ENCODE measurements at places on chromosomes 13 and 19.

DNA sequence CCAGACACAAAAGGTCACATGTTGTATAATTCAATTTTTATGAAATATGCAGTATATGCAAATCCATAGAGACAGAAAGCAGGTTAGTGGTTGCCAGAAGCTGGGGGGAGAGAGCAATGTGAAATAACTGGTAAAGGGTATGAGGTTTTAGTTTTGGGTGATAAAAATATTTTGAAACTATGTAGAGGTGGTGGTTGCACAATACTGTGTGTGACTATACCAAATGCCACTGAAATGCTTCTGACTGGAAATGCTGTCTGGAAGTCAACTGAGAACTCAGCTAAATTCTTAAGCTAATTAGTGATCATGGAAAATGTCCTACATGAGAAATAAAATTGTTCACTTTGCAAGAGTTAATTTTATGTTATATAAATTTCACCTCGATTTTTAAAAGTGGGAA, 65.3 kb upstream of the RXFP2 start:
- no peaks in the 10 kb centered on the region for H3K4me1 ChIP-seq
- H3K27me3 ChIP-seq: no peaks in the 10 kb centered on the region
- no peak overlapping the region for H3K4me3 ChIP-seq
- no peak overlapping the region for H3K27ac ChIP-seq
- DNase-seq: no peak
- H3K36me3 ChIP-seq: no peaks in the 10 kb centered on the region

- H3K4me1 ChIP-seq: peaks cover 29% of the 10 kb centered on the region
- no peak overlapping the region for H3K27ac ChIP-seq
- H3K27me3 ChIP-seq: no peaks in the 10 kb centered on the region
- H3K4me3 ChIP-seq: no peak overlapping the region
- peaks cover 7% of the 10 kb centered on the region for H3K36me3 ChIP-seq
- DNase-seq: no peak
Measured at GRCh38 chr13:49502954-49503353, 7.2 kb downstream of the PHF11 start.

DNA sequence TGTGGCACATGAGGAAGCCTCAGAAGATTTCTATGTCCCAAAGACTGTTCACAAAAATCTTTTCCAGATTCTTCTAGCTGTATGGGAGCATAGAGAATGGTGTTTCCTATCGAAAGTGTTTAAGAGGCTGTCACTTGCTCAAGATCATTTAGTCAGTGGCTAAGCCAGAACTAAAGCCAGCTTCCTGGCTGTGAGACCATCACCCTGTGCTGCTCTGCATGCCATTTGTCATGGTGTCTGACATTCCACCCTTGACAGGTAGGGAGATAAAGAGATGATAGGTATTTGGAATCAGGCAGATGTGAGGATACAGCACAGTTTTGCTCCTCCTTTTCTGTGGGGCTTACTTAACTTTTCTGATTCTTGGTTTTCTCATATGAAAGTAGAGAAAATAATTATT, 177.3 kb downstream of the DNAJC15 start:
- no peak overlapping the region for H3K27ac ChIP-seq
- no peak overlapping the region for H3K4me3 ChIP-seq

GRCh38 chr19:18020212-18021085, 12.5 kb downstream of the ARRDC2 start:
- H3K4me3 ChIP-seq: no peak overlapping the region
- H3K4me1 ChIP-seq: peaks cover 68% of the 10 kb centered on the region
- peak overlapping the region; percentile 66 for H3K27ac ChIP-seq
- H3K36me3 ChIP-seq: peaks cover 1% of the 10 kb centered on the region

DNA sequence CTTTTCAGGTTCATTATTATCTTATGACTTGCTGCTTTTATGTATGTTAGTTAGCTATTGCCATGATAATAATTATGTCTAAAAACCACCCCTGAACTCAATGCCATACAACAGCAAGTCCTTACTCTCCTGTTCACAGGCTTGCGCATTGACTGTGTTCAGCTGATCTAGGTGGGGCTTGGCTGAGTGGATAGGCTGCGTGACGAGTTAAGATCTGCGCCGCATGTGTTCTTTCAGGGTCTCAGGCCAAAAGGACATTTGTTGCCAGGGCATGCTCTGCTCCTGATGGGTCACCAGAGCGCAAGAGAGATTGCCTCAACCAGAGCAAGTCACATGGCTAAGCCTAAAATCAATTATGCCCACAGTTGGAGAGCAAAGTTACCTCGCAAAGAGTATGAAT, 859 bp downstream of the ZNF568 start:
- peaks cover 12% of the 10 kb centered on the region for H3K36me3 ChIP-seq
- peaks cover 14% of the 10 kb centered on the region for H3K4me1 ChIP-seq
- no peak for DNase-seq
- peak overlapping the region; percentile 60 for H3K4me3 ChIP-seq

DNA sequence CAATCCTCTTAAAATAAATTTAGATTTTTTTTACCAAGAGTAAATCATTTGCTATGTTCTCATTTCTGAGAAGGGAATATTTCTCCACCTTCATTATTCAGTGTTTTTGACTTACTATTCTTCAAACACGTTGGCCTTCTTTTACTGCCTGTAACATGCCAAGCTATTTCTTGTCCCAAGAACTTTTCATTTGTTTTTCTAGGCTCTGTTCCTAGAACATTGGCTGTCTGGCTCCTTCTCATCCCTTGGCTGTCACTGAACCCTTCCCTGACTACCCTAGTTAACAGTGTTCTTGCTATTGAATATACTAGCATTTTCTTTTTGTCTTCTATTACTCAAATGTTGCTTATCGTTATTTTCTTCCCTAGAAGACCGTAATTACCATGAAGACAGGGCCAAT, 248.1 kb downstream of the ITGBL1 start:
- no peaks in the 10 kb centered on the region for H3K4me1 ChIP-seq
- H3K27me3 ChIP-seq: no peaks in the 10 kb centered on the region
- H3K36me3 ChIP-seq: no peaks in the 10 kb centered on the region

DNA sequence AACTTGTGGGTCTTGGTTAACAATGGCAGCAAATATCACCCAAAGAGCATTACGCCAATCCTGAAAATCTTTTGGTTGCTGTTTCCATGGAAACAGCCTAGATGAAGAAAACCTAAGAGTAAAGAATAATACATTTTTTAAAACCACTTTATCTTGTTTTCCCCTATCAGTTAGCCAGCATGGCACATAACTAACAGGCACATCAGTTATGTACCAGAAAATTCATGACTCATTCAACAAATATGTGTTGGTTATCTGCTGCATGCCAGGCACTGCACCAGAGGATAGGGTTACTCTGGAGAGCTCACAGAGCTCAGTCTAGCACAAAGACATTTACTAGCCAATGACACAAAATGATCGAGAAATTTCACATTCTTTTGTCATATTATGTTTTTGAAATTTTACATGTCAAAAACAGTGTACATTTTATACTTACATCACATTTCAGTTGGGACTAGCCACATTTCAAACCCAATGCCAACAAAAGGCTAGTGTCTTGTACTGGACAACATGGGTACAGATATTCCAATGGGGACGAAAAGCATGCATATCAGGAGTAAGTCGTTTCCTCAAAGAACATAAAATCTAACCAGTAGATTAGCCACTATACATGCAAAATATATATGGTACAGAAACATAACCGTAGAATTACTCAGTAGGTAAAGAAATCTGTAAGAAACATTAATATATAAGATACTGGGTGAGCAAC, 20.3 kb downstream of the LNX2 start:
- no peak for DNase-seq
- no peak overlapping the region for H3K27ac ChIP-seq
- H3K4me3 ChIP-seq: no peak overlapping the region
- no peaks in the 10 kb centered on the region for H3K27me3 ChIP-seq
- peaks cover 23% of the 10 kb centered on the region for H3K4me1 ChIP-seq
- H3K36me3 ChIP-seq: no peaks in the 10 kb centered on the region

DNA sequence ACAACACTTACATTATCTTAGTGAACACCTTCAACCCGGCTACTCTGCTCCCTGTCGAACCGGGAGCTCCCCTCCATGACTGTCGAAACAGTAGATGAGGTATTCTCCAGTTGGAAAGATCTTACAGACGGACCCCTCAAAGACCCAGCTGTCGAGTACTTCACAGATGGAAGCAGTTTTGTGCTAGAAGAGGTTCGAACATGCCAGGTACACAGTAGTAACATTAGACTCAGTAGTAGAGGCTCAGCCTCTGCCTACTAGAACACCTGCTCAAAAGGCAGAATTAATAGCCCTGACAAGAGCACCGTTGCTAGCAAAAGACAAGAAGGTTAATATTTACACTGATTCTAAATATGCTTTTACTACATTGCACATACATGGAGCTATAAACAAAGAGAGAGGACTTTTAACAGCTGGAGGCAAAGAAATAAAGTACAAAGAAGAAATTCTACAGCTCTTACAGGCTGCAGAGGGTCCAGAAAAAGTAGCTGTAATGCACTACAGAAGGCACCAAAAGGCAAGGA, 13.6 kb upstream of the SLC15A1 start:
- no peak overlapping the region for H3K4me3 ChIP-seq
- DNase-seq: no peak
- no peak overlapping the region for H3K27ac ChIP-seq
- H3K36me3 ChIP-seq: no peaks in the 10 kb centered on the region
- H3K4me1 ChIP-seq: no peaks in the 10 kb centered on the region
- H3K27me3 ChIP-seq: no peaks in the 10 kb centered on the region

- no peaks in the 10 kb centered on the region for H3K27me3 ChIP-seq
- H3K36me3 ChIP-seq: no peaks in the 10 kb centered on the region
- H3K27ac ChIP-seq: no peak overlapping the region
- peaks cover 46% of the 10 kb centered on the region for H3K4me1 ChIP-seq
Measured at GRCh38 chr13:31904941-31905824, 126.4 kb upstream of the FRY start.

DNA sequence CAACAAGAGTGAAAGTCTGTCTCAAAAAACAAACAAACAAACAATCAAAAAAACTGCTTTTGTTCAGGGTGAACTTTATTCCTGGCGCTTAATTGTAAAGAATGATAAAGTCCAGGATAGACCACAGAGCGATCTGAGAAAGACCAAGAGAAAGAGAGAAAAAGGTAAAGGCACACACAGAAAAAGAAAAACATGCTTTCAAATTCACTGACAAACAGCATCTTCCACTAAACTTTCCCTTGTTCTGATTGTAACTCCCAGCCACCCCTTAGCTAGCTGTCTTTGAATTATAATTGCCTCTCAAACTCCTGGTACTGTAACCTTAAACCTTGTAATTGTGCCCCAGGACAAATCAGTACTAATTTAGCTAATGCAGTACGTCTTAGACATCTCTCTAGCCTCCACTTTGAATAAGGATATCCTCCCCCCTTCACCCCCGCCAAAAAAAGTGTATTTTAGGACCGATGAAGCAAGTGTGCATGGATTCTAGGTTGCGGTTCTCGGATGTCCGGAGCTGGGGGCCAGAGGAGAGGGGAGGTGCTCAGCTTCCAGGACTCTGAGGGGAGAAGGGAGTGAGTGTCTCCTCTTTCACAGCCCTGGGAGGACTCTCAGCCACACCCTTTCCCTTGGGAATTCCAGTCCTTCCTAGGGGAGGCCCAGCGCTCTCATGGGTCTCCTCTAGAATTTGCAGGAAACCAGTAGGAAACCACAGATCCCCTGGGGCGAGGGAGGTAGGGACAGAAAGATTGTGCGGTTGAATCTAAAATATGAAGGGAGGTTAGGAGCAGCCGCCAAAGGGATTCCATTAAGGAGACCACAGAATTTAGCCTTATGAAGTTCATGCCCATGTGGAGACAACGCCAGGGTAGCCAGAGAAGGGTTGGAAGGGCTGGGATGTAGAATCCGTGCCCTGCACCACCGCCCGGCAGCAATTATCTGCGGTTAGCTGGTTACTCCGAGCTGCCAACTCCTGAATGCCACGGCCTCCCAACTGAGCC, 19.7 kb downstream of the ZNF536 start:
- no peaks in the 10 kb centered on the region for H3K27me3 ChIP-seq
- no peak overlapping the region for H3K27ac ChIP-seq
- H3K36me3 ChIP-seq: no peaks in the 10 kb centered on the region
- H3K4me1 ChIP-seq: no peaks in the 10 kb centered on the region
- H3K4me3 ChIP-seq: no peak overlapping the region
- DNase-seq: no peak

GRCh38 chr19:10568062-10568825, 535 bp downstream of the CDKN2D start:
- H3K27me3 ChIP-seq: no peaks in the 10 kb centered on the region
- no peak for DNase-seq
- peak overlapping the region; percentile 94 for H3K27ac ChIP-seq
- peak overlapping the region; percentile 97 for H3K4me3 ChIP-seq
- H3K4me1 ChIP-seq: peaks cover 40% of the 10 kb centered on the region

GRCh38 chr13:80070024-80070703, 270.8 kb downstream of the SPRY2 start:
- no peaks in the 10 kb centered on the region for H3K4me1 ChIP-seq
- no peak for DNase-seq
- H3K4me3 ChIP-seq: no peak overlapping the region
- H3K27ac ChIP-seq: no peak overlapping the region
- H3K36me3 ChIP-seq: no peaks in the 10 kb centered on the region
- no peaks in the 10 kb centered on the region for H3K27me3 ChIP-seq

GRCh38 chr19:8129061-8129618, 20.3 kb downstream of the FBN3 start:
- no peak overlapping the region for H3K27ac ChIP-seq
- H3K36me3 ChIP-seq: no peaks in the 10 kb centered on the region
- no peak for DNase-seq
- no peaks in the 10 kb centered on the region for H3K27me3 ChIP-seq
- H3K4me3 ChIP-seq: no peak overlapping the region
- no peaks in the 10 kb centered on the region for H3K4me1 ChIP-seq

DNA sequence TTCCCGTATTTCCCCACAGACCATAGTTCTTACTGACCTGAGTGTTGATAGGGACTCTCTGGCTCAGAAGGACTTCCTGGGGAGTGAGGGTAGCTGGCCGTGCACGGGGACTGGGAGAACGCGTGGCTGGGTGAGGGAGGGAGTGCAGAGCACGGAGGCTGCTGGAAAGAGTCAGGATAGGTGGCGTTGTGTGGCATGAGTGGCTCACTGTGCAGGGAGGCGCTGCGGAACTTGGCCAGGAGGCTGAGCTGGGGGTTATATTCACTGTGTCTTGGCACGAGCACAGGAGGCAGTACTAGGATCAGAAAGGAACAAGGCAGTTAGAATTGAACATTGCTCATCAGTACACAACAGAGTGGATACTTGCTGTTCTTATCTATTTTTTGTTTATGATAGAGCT, 47.4 kb downstream of the SMAD9 start:
- no peak overlapping the region for H3K27ac ChIP-seq
- no peaks in the 10 kb centered on the region for H3K27me3 ChIP-seq
- DNase-seq: no peak
- H3K36me3 ChIP-seq: no peaks in the 10 kb centered on the region

Data from CD4-positive, alpha-beta memory T cell (primary cell).